ENCODE measurements at places on chromosomes 6 and 20.

- no peak for DNase-seq
Observed at GRCh38 chr20:56566621-56567020, 33.6 kb downstream of the FAM209B start.

DNA sequence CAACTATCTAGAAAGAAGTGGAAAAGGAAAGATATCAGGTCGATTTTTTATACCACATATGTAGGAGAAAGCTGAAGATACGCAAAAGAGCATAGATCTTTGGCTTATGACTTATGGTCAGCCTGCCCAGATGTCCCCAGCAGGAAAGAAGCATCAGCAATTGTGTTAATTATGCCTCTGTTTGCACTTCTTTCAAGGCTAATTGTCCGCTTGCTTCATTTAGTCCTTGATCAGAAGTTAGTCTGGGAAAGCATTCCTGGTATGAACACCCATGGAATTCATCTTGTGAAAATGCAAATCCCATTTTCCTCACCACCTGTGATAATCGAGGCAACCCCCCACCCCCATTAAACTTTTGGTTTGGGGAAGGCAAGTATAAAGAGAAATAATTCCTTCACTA lies 62.8 kb downstream of the ATP9A start:
- no peak for DNase-seq

DNA sequence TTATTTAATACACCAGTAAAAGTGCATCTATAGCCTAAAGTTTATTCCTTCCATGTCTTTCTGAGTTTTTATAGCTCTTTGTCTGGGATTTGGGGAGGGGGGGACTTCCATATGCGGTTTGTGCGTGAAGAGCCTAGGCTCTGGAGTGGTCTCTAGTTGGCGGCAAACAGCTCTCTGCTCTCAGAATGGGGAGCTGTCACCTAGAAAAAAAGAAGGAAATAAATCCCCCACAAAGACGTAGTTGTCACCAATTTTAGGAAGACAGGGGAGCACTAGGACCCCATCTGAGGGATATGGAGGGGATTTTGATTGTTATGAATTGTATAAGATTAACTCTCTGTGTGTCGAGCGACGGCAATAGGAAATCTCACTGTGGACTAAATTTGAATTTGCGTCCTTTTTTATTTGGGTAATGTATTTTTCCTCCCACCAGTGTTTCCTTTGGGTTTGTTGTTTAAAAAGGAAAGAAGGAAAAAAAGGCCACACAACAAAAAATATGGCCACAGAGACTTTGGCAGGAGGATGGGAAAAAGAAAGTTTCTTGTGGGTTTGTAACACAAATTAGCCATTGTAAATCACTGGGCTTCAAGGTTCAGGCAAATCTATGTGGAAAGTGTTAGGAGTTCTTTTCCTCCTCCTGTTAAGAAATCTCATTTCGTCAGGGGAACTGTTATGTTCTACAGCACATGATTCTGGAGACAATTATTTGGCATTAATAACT lies 7.4 kb downstream of the POU3F2 start:
- no peak for DNase-seq

DNA sequence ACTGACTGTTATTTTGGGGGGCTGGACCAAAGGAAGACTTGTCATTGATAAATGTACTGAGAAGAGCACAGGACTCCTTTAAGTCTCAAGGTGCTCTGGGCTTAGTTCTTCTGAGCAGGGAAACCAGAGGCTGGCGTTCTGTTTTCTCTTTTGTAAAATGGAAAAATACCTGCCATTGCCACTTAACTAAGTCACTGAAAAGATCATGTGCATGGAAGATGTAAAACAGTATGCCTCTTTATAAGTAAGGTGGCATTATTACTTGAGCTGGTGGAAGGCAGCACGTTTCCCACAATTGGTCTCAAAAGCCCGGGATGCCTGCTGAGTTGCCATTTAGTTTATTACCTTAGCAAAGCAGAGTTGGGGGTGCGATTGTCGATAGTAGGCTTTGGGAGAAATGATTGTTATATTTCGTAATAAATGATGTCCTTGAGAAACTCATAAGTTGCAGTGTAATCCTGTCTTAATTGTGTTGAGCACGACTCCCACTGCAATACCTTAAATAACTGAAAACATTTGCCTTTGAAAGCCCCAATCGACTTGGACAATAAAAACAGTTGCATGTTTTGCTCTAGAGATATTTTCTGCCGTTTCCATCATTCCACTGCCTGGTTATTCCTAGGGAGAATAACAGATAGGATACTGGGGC lies 3.6 kb downstream of the JARID2 start:
- DNase-seq, result no peak

DNA sequence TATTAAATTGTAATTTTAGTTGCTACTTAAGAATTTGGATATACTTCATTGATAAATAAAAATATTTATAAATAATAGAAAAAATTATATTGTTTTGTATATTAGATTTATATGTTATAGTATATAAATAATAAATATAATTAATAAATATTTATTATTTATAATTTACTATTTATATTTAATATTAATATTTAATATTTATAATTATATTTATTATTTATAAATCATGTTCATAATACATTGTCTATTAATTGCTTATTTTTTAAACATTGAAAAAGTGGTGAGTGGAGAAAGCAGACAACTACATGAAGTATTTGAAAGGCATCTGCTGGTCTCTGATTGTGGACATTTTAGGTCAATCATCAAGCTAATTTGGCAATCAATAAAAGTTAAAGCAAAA lies 464.5 kb downstream of the MMUT start:
- no peak for DNase-seq

GRCh38 chr6:100084316-100084990 lies 90.4 kb upstream of the MCHR2 start:
- no peak for DNase-seq

GRCh38 chr20:48673507-48673906 lies 154.3 kb downstream of the PREX1 start:
- DNase-seq, result no peak

- no peak for DNase-seq
Observed at GRCh38 chr20:45055056-45055455, 45.9 kb downstream of the KCNS1 start.

DNA sequence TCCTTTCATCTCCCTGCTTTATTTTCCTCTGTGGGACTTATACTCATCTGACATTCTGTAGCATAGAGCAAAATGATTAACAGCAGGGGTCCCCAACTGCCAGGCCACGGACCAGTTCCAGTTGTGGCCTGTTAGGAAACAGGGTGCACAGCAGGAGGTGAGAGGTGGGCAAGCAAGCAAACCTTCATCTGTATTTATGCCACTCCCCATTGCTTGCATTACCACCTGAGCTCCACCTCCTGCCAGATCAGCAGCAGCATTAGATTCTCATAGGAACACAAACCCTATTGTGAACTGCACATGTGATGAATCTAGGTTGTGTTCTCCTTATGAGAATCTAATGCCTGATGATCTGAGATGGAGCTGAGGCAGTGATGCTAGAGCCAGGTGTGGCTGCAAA lies 130.5 kb upstream of the SLC24A3 start:
- DNase-seq, result no peak

- no peak for DNase-seq
Observed at GRCh38 chr20:38671186-38671585, 53.1 kb upstream of the SLC32A1 start.

GRCh38 chr6:161353208-161353613 lies 79.3 kb upstream of the AGPAT4 start:
- DNase-seq, result no peak

DNA sequence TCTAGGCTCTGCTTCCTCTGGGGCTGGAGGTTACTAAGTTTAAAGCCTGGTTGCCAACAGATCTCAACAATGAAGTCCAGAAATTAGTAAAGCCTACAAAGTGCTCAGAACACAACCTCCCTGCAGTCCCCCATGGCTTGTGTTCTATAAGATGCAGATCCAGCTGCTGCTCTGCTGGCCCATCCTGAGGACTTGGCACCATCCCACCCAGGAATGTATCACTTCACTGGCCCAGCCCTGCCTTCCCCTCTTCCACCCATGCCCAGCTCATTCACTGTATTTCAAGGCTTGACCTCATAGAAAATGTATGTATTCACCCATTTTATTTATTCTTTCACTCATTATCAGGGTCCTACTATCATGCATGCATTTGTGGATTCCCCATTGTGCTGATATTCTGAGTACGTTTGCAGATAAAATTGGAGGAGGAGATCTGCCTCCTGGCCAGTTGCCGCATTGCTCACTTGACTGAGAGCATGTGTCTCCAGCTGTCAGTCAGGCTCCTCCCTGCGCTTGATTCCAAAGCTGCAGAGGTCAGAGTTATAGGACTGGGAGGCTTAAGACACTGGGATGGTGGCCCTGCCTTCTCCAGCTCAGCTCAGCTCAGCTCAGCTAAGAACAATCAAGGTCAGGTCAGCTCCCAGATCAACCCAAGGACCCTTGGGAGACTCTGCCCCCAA lies 104.8 kb downstream of the MAFB start:
- DNase-seq, result no peak

DNA sequence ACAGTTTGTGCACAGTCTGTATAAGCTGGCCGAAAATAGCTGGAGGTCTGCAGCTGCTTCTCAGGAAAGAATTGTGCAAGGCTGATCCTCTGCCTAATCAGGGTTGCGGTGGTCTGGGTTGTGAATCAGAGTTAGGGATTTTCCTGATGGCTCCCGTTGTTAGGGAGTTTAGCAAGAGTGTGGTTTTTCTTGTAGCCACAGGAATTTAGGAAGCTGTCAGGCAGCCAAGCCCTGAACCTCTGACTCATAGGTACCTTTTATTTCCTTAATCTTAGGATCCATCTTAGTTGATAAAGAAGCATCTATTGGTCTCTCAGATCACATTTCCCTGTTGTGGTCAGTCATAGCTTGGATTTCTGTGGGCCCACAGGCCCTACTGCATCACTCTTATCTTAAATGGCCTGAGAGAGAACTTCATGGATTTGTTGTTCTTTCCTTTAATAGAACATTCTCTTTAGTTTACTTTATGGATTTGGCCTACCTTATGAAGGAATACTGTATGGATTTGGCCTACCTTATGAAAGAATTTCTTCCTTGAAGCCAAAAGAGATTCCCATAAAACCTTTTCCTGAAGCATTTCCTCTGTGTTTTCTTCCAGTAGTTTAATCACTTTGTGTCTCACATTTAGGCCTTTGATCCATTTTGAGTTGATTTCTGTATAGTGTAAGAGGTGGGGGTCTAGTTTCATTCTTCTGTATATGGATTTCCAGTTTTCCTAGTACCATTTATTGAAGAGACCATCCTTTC lies 10.3 kb downstream of the KIF25 start:
- peak; percentile 35 for DNase-seq

- no peak for DNase-seq
Observed at GRCh38 chr20:2402271-2402980, 21.7 kb downstream of the TGM6 start.

DNA sequence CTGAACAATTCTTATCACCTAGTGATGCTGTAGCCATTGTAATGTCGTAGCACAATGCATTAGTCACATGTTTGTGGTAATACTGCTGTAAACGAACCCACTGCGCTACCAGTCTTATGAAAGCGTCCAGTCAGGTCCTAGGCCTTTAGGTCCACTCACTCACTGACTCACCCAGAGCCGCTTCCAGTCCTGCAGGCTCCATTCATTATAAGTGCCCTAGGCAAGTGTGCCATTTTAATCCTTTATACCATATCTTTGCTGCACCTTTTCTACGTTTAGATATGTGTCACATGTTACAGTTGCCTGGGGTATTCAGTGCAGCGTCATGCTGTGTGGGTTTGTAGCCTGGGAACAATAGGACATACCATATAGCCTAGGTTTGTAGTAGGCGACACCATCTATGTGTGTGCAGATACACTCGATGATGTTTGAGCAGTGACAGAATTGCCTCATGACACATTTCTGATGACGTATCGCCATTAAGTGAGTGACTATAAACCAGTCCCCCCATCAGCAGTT lies 15.4 kb downstream of the IGF2R start:
- no peak for DNase-seq

GRCh38 chr6:37783856-37784584 lies 35.5 kb upstream of the ZFAND3 start:
- peak; percentile 20 for DNase-seq

DNA sequence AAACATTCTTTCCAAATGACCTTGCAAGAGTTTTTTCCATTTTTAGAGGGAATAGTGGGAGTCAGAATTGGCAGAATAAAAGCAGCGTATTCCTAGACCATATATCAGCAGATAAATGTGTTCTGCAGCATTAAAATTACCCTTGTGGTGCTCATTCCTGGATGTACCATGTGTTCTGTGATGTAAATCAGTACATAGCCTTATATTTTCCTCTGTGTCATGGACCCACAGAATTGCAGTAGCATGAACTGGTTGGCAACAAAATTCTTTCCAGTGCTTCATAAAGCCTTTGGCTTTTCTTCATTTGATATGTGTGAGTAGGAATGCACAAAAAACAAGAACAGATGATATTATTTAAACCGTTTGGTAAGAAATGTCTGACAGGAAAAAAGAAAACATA lies 32.5 kb downstream of the ANKEF1 start:
- no peak for DNase-seq

DNA sequence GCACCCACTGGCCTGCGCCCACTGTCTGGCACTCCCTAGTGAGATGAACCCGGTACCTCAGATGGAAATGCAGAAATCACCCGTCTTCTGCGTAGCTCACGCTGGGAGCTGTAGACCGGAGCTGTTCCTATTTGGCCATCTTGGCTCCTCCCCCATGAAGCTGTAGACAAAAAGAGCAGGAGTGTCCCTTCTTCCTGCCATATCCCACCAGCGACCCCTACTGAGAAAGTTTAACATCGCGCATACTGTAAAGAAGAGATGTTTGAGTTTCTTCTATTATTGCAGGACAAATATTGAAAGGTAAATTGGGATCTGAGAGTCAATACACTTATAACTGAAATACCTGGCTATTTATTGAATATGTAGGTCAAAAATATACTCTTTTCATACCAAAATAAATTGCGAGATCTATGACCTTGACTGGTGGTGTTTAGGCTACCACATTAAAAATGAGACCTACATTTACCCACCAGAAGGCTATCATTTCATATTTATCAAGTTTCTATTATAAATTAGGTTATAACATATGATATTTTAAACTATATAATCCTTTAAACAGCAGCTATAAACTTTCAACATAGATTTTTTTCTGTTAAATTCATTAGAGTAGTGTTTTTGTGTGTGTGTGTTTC lies 586.3 kb downstream of the HTR1B start:
- no peak for DNase-seq

DNA sequence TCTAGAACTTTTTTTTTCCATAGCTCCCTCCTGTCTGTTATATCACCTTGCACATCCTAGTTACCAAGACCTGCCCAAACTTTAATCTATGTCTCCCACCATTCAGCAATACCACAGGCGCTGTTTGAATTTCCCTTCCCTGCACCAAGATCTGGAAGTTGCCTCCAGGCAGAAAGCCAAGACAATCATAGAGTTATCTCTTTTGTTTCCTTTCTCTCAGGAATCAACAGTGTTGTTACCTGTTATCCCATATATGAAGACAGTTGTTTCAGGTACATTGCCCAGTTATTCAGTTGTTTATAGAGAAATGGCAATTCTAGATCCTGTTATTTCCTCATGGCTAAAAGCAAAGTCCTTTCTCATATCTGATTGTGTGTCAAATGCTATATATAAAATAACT lies 63.2 kb downstream of the PDSS2 start:
- no peak for DNase-seq

- DNase-seq, result no peak
Observed at GRCh38 chr6:31797588-31797987, 2.0 kb upstream of the VARS1 start.
